Gastroesophageal sphincter (tissue), 4 donors: ENCODE measurements at places on chromosomes 5 and 9.

DNA sequence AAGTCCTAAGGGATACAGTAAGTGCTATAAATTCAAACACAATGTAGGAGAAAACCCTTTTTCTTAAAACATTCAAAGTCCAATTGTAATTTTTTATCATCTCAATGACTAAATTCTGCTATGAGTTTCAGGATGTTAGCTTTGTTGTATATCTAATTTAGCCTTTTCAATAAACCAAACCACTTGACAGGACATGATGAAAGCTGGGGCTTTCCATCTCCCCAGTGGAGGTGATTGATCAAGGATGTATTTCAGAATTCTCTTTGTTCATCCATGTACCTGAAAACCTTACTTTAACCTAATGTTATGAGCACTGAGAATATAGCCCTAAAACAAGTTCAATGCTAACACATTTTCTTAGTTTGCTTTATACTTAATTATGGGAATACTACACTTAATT, 639.0 kb upstream of the ITGA1 start:
- ATAC-seq, result no peak

GRCh38 chr5:143402017-143402552, 1.4 kb downstream of the NR3C1 start:
- ATAC-seq, result no peak

GRCh38 chr9:121026768-121027167, 23.3 kb downstream of the C5 start:
- ATAC-seq, result no peak

GRCh38 chr5:113771483-113771882, 258.0 kb downstream of the YTHDC2 start:
- no peak for ATAC-seq

GRCh38 chr9:80622508-80622907, 1050.7 kb downstream of the TLE4 start:
- ATAC-seq, result no peak

DNA sequence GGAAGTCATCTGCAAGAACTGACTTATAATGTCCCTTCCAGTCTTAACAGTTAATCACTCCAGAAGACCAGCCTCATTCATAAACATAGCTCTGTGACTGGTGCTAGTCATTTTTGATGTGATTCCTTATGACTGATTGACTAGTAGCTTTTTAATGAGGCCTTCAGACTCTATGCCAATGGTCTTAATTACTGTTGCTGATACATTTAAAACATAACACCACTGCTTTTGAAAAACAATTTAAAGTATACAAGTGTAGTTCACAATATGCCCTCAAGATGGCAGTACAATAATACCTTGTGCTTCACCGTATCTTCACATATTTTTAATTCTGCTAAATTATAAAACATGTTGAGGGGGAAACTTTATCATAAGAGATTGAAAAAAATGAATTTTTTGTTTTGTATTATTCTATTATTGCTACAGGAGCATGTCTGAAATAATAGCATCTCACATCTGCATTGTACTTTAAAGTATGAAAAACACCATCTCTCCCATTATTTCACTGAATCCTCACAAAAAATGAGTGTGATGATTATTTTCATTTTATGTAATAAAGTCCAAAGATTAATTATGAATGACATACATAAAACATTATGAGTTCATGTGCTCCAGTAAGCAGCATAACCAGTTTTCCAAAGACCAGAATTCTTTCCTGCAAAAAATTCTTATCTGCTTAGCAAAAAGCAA, 55.2 kb upstream of the SHISAL2B start:
- ATAC-seq, result no peak

DNA sequence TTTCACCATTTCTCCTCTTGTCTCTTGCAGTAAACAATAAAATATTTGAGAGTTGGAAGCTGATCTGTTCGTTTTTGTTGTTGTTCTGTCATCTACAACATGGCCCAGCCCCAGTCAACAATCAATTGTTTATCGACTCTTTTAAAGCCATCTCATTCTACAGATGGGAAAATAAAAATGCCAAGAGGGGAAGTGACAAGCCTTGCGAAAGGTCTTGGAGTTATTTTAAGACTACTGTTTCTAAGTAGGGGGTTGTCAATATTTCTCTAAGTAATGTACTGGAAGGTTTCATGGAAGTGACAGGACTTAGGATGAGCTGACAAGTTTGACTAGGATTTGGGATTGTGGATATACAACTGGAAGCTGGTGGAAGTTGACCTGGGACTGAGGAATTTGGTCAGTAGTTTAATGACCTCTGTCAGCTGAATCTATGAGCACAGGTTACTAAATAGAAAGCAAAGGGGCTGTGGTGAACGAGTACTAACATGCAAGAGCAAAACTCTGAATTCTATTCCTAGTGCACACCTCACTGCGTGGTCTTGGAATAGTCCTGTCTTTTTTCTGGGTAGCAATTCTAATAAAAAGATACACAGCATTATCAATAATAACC, 57.5 kb upstream of the ADRB2 start:
- ATAC-seq, result no peak

DNA sequence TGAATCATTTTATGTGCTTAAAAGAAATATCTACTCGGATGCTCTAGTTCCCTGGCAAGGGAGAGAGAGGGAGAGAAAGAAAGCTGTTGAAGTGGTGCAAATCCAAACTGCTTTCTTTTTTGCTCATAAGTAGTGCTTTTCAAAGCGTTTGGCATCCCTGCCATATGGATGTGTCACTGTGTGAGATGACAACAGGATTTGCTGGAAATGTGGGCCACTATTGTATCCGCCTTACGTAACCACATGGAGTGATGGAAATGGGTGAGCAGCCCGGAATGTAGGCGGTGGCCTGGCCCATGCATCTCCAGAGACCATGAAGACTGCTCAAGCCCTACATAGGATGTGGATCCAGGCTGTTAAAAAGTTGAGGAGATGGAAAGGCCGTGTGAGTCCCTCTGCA, 30.8 kb downstream of the TJP2 start:
- peak; percentile 61 for ATAC-seq

- no peak for ATAC-seq
Measured at GRCh38 chr5:13566871-13567339, 377.6 kb downstream of the DNAH5 start.

GRCh38 chr9:9817176-9817575, 795.6 kb downstream of the PTPRD start:
- no peak for ATAC-seq

DNA sequence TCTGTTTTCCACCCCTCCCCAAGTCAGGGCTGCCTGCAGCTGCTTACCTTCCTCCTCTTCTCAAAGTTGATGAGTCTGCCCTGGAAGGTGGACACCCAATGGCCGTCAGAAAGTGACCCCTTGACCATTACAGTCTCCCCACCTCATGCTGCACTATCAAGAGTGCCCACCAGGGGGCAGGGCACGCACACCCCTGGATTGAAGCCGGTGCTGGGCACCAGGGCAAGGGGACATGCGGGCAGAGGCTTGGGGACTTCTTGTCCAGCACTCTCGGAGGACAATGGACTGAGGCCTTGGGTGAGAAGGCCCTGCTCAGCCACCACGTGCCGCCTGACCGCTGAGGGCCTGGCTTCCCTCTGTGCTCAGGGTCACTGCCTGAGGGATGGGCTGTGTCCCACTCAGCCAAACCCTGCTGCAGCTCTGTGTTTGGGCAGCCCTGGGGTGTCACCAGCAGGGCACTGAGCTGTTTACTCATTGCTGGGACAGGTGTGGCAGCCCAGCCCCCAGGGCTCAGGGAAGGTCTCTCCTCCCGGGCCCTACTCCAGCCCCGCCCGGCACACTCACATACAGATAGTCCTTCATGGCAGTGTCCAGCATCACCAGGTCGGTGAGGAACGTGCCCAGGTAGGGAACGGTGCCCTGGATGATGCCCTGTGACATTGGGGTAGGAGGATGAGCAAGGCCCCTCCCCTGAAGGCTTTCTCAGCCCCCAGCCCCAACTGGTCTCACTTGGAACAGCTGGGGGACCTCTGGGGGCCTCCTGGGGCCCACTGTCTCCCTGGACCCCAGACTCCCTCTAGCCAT, 17.7 kb downstream of the RALGDS start:
- ATAC-seq, result peak; percentile 71

- ATAC-seq, result no peak
Measured at GRCh38 chr5:150246429-150246828, 43.1 kb downstream of the CAMK2A start.
